ENCODE measurements at places on chromosomes 5 and 9.

- peak; percentile 67 for DNase-seq
Measured at GRCh38 chr5:146965761-146966659, 87.5 kb upstream of the PPP2R2B start.

GRCh38 chr9:121182101-121182836 lies 19.4 kb downstream of the RAB14 start:
- DNase-seq, result no peak

DNA sequence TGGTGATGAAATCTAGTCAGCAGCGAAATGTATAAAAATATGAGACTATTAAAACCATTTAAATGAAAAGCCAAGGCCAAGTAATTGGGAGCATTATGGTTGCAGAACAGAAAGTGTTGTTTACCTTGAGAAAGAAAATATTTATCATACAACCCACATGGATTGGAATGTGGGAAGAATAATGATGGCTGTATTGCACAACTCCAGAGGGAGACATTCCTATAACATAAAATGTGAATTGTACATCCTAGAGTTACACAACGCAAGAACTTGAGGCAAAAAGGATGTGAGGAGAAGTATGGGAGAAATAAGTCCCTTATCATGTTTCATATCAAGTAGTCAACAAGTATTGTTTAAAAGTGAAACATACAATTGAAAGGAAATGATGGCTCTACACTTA lies 1014.0 kb upstream of the SEMA6A start:
- no peak for DNase-seq

DNA sequence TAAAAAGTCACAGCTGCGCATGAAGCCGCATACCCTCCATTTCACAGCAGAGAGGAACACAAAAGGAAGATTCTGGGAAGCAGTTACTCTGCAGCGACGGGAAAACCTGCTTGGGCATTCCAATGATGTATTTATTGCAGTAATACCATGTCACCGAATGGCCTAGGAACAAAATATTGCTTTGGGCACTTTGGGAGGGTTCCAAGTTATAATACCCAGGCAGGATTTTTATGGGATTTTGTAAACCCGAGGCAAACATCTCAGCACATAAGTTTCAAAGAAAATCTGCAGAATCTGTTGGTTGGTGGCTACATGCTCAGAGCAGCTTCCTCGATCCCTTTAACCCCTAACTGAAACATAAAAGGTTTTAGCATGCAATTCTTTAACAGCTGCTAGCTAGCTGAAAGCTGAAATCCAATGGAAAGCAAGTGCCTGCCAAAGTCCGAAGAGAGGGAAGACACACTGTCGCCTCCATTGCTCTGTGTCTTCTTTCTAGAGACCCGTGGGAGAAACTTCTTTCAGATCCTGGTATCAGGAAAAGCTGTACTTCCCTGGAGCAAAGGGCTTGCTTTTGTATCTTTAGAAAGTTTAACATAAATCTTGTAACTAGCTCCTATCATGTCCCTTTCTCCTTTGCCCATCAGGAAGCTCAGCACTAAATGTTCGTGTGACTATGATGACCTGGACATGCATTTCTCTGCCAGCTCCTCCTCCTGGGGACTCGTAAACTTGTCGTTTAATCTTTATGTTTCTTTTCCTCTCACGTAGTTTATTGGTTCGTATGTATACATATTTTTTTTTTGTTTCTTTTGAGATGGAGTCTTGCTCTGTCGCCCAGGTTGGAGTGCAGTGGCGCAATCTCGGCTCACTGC lies 195.0 kb downstream of the MAPKAP1 start:
- no peak for DNase-seq

DNA sequence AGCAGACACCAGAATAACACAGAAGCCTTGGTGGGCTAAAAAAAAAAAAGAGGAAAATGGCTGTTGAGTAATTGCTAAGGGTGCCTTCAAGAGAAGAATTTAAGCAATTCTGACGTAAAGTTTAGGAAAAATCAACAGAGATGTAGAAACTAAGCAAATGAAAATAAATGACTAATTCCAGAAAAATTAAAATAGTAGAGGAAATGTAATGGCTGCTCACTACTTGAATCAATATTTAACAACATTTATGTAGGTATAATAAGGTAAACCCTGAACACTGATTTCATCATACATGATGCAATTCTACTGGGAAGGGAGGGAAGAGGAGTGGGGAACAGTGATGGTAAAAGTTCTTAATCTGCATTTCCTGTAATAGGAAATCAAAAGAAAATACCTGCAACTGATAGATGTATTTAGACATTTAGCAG lies 41.4 kb downstream of the PUM3 start:
- no peak for DNase-seq

DNA sequence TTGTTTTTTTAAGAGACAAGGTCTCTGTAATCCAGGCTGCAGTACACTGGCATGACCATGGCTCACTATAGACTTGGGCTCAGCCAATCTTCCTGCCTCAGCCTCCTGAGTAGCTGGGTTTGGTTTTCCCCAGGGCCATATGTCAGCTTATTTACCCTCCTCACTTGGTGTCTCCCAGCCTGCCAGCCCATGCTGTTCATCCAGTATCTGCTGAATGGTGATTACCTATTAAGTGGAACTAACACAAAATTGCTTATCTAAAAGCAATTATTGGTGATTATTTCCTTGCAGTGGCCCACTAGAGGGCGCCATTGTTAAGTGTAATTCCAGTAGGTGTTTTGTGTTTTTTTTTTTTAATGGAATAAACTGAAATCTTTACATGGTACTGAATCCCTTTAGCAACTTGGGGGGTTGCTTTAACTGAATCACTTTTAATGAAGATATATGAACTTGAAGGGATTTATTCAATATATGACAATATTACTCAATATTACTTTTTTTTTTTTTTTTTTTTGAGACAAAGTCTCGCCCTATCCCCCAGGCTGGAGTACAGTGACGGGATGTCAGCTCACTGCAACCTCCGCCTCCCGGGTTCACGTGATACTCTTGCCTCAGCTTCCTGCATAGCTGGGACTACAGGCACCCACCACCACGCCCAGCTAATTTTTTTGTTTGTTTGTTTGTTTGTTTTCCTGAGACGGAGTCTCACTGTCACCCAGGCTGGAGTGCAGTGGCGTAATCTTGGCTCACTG lies 13.8 kb downstream of the EXOSC2 start:
- peak; percentile 83 for DNase-seq

- no peak for DNase-seq
Measured at GRCh38 chr9:127522727-127523126, 71.4 kb downstream of the LRSAM1 start.

DNA sequence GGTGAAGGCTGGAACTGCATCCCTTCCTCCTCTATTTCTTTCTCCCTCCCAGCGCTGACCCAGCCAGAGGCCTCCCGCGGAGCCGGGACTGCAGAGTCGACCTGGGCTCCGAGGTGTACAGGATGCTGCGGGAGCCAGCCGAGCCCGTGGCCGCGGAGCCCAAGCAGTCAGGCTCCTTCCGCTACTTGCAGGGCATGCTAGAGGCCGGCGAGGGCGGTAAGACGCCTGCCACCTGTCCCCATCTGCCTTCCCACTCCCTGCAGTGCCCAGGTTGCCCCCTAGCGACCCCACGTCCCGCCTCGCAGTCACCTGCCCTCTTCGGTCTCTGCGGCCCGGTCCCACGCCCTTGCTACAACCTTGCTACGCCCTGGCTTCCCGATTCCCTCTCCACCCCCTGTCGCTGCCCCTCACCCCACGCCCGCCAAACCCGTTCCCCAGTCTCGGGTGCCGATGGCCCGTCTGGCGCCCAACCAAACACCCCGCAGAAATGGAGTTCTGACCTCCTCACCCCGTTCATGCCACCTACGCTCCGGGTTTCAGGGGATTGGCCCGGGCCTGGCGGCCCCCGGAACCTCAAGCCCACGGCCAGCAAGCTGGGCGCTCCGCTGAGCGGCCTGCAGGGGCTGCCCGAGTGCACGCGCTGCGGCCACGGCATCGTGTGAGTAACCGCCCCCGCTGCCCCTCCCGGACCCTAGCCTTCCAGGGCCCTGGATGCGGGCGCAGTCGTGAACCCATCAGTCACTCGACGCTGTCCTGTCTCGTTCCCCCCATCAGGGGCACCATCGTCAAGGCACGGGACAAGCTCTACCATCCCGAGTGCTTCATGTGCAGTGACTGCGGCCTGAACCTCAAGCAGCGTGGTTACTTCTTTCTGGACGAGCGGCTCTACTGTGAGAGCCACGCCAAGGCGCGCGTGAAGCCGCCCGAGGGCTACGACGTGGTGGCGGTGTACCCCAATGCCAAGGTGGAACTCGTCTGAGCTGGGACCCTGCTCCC lies 14.1 kb downstream of the PDLIM4 start:
- DNase-seq, result no peak

GRCh38 chr9:108579757-108580439 lies 275.9 kb downstream of the ACTL7B start:
- no peak for DNase-seq

Measured in hematopoietic multipotent progenitor cell treated with erythropoietin and hydrocortisone succinate and interleukin-3 and kit ligand, for 15 days (in vitro differentiated cells).